ENCODE measurements at places on chromosomes 2 and 18. TPM values are rescaled to one million over a fixed set of nuclear protein-coding genes. Genes with fewer than 3 reads are reported as not detected.

The ITGB6 gene
- 0.47 TPM for total RNA-seq

The EDAR gene
- not detected for total RNA-seq

The TMEM182 gene
- total RNA-seq = 0.10 TPM

The TGFA gene
- 0.93 TPM for total RNA-seq

The RPL37A gene
- total RNA-seq = 1,125 TPM

The CRYBA2 gene
- not detected for total RNA-seq

The LYG1 gene
- 1.2 TPM for total RNA-seq

The GCC2 gene
- 11.8 TPM for total RNA-seq

The REL gene
- 17.3 TPM for total RNA-seq

The C2orf66 gene
- 1.1 TPM for total RNA-seq
